Colonic mucosa (tissue), 4 donors: ENCODE measurements at places on chromosomes 4 and X. TPM values are rescaled to one million over a fixed set of nuclear protein-coding genes. Genes with fewer than 3 reads are reported as not detected.

Gene GEMIN8
- total RNA-seq = 20.9 TPM

Gene GAGE12F
- total RNA-seq = not detected

Gene CDX4
- not detected for total RNA-seq

Gene HNRNPDL
- total RNA-seq = 95.5 TPM

Gene FAAH2
- total RNA-seq = 5.6 TPM

Gene TASL
- 1.1 TPM for total RNA-seq

Gene PPEF1
- not detected for total RNA-seq

Gene CXCL6
- 0.42 TPM for total RNA-seq

Gene RHOXF2
- not detected for total RNA-seq

Gene TRIML2
- total RNA-seq = 0.20 TPM

Gene SUPT20HL1
- total RNA-seq = not detected

Gene ARMCX1
- total RNA-seq = 6.8 TPM

Gene THOC2
- total RNA-seq = 60.7 TPM

Gene NPY1R
- total RNA-seq = 1.6 TPM

Gene PSAPL1
- total RNA-seq = not detected

Gene TRIM2
- 120 TPM for total RNA-seq

Gene MSN
- 27.5 TPM for total RNA-seq

Gene TMEM144
- 28.6 TPM for total RNA-seq

Gene LNX1
- total RNA-seq = 9.7 TPM

Gene VSIG4
- 14.1 TPM for total RNA-seq

Gene GAGE2A
- 0.86 TPM for total RNA-seq

Gene LIMCH1
- total RNA-seq = 4.7 TPM

Gene PAGE2
- not detected for total RNA-seq

Gene BEND2
- not detected for total RNA-seq

Gene TCEAL2
- total RNA-seq = 0.25 TPM

Gene CCDC110
- 3.6 TPM for total RNA-seq

Gene HTR2C
- not detected for total RNA-seq

Gene AFP
- total RNA-seq = 4.6 TPM

Gene NAT8L
- total RNA-seq = 0.11 TPM

Gene ADH6
- total RNA-seq = 17.6 TPM

Gene PPAT
- 7.4 TPM for total RNA-seq

Gene RGN
- 0.88 TPM for total RNA-seq

Gene LDB2
- 3.2 TPM for total RNA-seq

Gene MAGEA12
- total RNA-seq = not detected

Gene UBE2K
- total RNA-seq = 99.6 TPM

Gene ARHGEF6
- total RNA-seq = 5.7 TPM

Gene KLHL4
- total RNA-seq = 0.15 TPM

Gene PNMA5
- not detected for total RNA-seq

Gene RASSF6
- total RNA-seq = 38.9 TPM

Gene SPANXN3
- total RNA-seq = not detected

Gene SSX1
- 0.32 TPM for total RNA-seq

Gene PAGE5
- total RNA-seq = not detected

Gene SLITRK4
- total RNA-seq = 0.32 TPM

Gene RADX
- 0.96 TPM for total RNA-seq

Gene NRK
- 0.27 TPM for total RNA-seq

Gene CCDC149
- total RNA-seq = 13.3 TPM

Gene TMSB15C
- 1.2 TPM for total RNA-seq

Gene FREM3
- total RNA-seq = 0.05 TPM

Gene SLC2A9
- total RNA-seq = 4.3 TPM

Gene RBM46
- not detected for total RNA-seq

Gene EDA2R
- 2.5 TPM for total RNA-seq

Gene MAGEA2B
- not detected for total RNA-seq
